D341Med (cell line): ENCODE measurements at places on chromosomes 6 and 20.
A peak's percentile ranks its signal among the peaks of the same experiment; 100 is the strongest.

- no peak for DNase-seq
Measured at GRCh38 chr6:108797951-108798669, 50.1 kb upstream of the ARMC2 start.

- DNase-seq = no peak
Measured at GRCh38 chr6:24699521-24700359, 19.2 kb downstream of the C6orf62 start.

DNA sequence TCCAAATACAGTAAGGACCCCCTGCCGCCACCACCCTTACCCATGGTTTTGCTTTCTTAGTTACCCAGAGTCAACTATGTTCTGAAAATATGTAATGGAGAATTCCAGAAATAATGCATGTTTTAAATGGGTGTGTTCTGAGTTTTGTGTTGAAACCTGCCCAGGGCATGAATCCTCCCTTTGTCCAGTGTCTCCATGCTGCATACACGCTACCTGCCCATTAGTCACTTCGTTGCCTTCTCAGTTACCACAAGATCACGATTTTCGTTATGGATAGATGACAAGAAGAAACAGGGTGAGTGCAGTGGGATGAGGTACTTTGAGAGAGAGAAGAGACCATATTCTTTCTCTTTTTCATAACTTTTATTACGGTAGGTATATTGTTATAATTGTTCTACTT lies 10.6 kb downstream of the FARS2 start:
- no peak for DNase-seq

DNA sequence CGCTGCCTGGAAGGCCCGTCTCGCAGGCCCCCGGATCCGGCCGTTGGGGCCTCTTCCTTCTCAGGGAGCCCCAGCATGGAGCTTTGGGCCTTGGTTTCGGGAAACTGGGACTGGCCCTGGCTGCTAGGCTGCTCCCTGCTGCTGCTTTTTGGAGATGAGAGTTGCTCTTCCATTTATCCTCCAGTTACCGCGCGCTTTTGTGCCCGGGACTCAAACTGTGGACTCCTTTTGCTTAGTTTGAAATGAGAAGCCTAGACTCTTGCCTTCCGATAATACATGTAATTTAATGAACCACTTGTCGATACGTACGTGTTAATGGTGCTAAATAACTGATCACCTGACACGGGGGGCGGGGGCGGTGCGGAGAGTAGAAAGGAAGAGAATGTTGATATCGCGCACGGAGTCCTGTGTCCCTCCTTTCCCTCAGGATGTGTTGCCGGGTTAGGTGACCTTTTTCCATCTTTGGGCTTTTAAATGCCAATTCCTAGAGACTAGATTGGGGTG lies 968 bp downstream of the PHF3 start:
- peak; percentile 50 for DNase-seq

DNA sequence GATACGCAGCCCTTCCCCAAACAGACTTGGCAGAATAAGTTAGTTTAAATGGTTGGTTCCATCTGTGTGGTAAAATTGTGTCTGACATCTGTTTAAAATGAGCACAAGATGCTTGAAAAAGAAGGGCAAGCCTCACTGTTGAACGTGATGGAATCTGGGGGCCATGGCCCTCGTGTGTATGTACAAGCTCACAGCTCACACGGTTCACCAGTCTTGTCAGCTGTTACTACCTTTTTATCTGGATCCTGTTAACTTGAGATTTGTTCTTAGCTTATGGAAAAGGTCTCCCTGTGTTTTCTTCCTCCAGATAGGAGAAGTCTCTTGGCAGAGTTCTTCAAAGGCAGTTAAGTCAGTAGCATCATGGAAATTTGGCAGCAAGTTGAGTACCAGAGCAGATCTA lies 270.6 kb downstream of the KHDC1L start:
- no peak for DNase-seq

DNA sequence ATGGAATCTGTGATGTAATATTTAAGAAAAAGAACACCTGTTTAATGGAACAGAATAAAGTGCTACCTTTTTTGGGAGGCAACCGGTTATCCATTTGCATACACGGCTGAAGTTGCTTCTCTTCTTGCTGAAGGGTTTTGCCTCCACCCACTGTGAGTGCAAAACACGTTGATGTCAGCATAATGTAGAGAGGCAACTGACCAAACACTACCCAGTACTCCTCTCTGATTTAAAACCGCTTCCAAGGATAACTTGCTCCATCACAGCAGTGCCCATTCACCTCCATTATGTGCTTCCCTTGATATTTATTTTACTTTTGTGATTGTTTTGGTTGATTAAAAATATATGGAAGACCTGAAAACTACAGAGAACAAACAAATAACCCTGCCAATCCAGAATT lies 1.4 kb downstream of the SLC17A1 start:
- no peak for DNase-seq

DNA sequence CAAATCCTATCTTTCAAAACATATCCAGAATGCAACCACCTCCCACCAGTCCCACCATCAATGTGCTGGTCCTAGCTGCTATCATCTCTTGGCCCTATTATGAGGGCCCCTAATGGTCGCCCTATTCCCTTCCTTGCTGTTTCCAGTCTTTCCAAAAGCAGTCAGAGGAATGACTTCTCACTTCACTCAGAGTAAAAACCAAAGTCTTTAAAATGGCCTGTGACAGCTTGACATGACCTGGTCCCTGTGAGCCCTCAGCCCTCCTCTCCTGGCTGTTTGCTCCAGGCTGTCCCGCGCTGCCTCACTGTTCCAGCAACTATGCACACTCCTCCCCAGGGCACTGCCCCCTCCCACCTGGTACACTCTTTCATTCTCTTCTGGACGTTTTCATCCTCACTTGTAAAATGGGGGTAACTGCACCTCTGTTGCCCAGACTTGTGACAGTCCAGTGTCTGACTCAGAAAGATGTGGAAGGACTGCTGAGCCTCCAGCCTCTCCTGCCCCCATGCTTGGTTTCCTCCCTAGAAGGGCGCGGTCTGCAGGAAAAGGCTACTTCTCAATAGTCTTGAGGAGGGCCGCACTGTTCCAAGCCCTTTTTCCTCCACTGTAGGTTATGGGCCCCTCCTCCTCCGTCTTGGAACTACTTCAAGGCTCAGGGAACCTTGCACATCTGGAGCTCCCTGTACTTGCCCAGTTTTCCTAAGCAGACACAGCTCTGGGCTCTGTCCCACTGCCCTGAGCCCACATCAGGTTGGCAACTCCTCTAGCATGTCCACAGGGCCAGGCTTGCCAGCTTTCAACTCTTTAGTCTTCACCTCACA lies 64.7 kb downstream of the MYH7B start:
- DNase-seq = no peak

- DNase-seq = no peak
Measured at GRCh38 chr20:64033981-64034493, 1.9 kb upstream of the C20orf204 start.

GRCh38 chr6:81748994-81749393 lies 3.5 kb downstream of the TENT5A start:
- no peak for DNase-seq

DNA sequence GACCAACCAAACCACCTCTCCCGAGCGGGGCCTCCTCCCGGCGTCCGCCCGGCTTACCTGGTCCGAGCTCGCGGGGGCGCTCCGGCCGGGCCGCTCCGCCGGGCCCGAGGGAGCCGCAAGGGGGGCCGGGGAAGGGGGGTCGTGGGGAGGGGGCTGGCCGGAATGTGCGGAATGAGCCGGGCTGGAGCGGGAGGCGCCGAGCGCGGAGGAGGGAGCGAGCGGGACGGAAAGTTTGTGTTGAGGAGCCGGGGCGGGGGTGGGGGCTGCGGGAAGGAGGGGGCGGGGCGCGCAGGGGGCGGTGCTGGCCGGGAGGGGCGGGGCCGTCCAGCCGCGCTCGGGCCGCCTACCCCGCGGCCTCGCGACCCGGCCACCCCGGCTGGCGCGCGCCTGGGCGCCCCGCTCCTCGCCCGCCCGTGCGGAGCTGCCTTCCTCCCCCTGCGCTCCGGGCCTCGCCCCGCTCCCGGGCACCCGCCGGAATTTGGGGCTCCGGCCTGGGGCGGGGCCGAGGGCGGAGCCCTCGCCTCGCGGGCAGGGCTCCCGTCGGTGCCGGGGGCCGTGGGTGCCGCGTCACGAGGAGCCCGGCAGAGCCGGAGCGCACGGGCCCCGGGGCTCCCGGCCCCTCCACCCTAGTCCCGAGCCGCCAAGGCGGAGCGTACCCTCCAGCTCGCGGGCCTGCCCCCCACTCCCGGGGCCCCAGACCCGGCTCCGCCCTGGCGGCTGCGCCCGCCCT lies at the start of gene TEAD3:
Gene TEAD3, minus strand, starts transcription at position 239 of the 730 bp plus-strand sequence.
- peak; percentile 96 for DNase-seq

DNA sequence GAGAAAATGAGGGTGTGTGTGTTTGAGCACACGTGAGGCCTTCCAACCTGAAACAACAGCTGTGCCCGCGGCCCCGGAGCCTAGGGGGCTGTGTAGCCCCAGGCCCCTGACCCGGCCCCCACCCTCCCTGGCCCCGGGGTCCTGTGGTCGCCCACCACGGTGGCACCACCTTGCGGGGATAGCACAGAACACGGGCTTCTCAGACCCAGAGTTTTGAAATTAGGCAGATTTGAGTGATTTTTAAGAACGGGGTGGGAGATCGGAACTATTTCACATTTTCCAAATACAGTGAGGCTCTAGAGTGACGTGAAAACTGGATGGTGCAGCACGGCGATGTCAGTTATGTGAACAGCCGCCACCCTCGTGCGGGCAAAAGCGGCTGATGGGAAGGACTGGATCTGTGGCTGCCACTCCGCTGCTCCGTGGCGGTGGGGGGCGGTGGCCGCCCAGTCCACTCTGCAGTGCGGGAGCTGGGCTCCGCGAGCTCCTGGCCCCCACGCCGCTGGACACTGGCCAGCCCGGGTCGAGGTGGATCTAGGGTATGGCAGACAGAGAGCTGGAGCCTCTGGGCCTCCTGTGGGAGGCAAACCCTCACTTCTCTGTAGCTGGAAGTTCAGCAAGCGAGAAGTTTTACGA lies 17.3 kb upstream of the BHLHE23 start:
- no peak for DNase-seq
